ENCODE measurements at places on chromosomes 16 and 17. TPM values are rescaled to one million over a fixed set of nuclear protein-coding genes. Genes with fewer than 3 reads are reported as not detected.

GRCh38 chr16:11256661-11257130 lies 692 bp upstream of the SOCS1 start:
- peak; percentile 49 for DNase-seq
- peak overlapping the region; percentile 98 for H3K27ac ChIP-seq
- H3K27me3 ChIP-seq: no peaks in the 10 kb centered on the region
- peaks cover 15% of the 10 kb centered on the region for H3K4me1 ChIP-seq
- H3K36me3 ChIP-seq: no peaks in the 10 kb centered on the region
- H3K4me3 ChIP-seq: peak overlapping the region; percentile 63

- no peaks in the 10 kb centered on the region for H3K27me3 ChIP-seq
- H3K4me3 ChIP-seq: no peak overlapping the region
- H3K4me1 ChIP-seq: no peaks in the 10 kb centered on the region
- DNase-seq: no peak
- no peaks in the 10 kb centered on the region for H3K36me3 ChIP-seq
These were observed 365.4 kb downstream of the CDH13 start for GRCh38 chr16:82991966-82992675.

The NUDT16L1 gene
- 69.4 TPM for polyA plus RNA-seq

The RTN4RL1 gene
- 2.0 TPM for polyA plus RNA-seq

The MAPK7 gene
- 7.1 TPM for polyA plus RNA-seq
